ENCODE measurements at places on chromosomes 1 and 21. TPM values are rescaled to one million over a fixed set of nuclear protein-coding genes. Genes with fewer than 3 reads are reported as not detected.

S1PR1 gene
- 164 TPM for total RNA-seq

HHAT gene
- 1.4 TPM for total RNA-seq

TDRD5 gene
- not detected for total RNA-seq

COL18A1 gene
- total RNA-seq = 218 TPM

KRTAP19-3 gene
- total RNA-seq = not detected

CASQ2 gene
- not detected for total RNA-seq

S100A9 gene
- total RNA-seq = 0.18 TPM

POGZ gene
- 13.9 TPM for total RNA-seq

HSF2BP gene
- total RNA-seq = 4.3 TPM

Data from endothelial cell of coronary artery (primary cell).